Activated naive CD8-positive, alpha-beta T cell treated with anti-CD3 and anti-CD28 coated beads, Interleukin-2, amount 50 U/mL, for 16 hours (primary cell): ENCODE measurements at places on chromosomes 3 and 15.

- DNase-seq: no peak
Measured at GRCh38 chr3:37144806-37145205, 29.6 kb downstream of the LRRFIP2 start.

DNA sequence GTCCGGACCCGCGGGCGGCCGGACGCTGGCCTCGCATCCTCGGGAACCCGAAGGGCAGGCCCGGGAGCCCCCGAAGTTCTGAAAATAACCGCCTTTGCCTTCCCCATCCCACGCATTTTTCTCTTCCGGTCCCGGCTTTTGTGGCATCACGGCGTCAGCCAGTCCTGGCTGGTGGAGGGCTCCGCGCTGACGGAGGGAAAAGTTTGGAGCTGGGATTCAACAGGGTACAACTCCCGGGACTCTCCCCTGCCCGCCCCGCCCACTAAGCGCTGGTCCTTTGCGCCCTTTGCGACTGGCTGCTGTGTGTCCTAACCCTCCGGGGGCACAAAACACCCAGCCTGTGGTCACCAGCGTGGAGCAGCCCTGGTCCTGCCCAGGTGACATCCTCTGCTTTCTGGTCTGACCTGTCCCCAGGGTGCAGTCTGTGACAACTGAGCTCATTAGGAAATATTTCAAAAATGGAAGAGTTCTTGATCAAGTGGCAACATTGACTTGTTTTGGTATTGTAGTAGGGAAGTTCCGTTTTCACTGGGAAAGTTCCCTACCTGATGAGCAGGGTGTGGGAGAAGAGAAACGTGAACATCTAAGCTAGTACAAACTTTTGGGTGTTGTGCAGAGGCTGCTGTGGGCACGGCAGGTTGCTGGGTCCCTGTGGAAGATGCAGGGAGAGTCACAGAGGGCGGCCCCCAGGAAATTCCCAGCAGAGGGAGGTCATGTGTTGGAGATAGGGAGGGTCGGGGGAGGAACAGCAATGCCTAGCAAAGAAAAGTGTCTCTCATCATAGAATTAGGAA is 775 bp downstream of the ARNT2 start:
- no peak for DNase-seq

DNA sequence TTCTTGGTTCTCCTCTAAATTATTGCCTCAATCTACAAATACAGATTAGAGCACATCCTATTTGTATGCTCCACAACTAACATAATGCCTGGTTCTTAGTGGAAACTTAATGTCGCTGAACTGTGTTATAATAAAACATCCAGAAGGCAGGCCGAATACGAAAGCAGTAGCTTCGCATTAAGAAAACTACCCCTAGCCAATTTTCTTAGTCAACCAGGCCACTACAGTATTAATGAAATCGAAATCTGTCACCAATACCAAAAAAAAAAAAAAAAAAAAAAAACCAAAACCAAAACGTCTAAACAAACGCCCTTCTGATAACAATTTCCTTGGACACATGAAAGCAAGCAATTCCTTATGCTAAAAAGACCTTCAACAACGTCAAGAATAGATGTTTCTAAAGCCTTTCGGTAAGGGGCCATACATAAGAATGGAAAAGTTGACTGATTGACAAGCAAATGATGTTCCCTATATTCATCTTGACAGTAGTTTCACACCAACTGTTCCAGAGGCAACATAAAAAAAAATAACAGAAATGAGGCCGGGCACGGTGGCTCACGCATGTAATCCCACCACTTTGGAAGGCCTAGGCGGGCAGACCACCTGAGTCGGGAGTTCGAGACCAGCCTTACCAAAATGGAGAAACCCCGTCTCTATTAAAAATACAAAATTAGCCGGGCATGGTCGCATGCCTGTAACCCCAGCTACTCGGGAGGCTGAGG is 1.3 kb downstream of the DENND6A start:
- no peak for DNase-seq

- no peak for DNase-seq
Measured at GRCh38 chr3:115217678-115218451, 70.8 kb upstream of the ZBTB20 start.

GRCh38 chr3:49794431-49794830 is 5.2 kb downstream of the CDHR4 start:
- no peak for DNase-seq

GRCh38 chr3:147619921-147620560 is 210.9 kb downstream of the ZIC1 start:
- no peak for DNase-seq

- DNase-seq: no peak
Measured at GRCh38 chr3:43434431-43434830, 148.1 kb downstream of the SNRK start.

DNA sequence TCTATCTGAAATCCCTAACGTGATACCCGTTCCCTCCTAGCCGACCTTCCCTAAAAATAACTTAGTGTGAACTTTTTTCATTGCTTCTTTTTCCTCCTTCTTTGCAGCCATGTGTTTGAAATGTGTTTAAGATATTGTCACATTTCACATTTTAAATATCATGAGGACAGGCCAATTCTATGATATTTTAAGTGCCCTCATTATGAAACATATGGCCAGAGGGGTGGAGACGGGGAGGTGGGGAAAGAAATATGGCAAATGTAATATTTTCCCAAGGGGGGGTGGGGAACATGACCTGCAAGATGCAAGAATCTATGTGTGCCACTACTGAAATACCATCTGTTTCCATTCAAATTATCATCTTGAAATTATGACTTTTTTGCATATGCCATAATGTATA is 1039.2 kb downstream of the AGBL1 start:
- DNase-seq: no peak

DNA sequence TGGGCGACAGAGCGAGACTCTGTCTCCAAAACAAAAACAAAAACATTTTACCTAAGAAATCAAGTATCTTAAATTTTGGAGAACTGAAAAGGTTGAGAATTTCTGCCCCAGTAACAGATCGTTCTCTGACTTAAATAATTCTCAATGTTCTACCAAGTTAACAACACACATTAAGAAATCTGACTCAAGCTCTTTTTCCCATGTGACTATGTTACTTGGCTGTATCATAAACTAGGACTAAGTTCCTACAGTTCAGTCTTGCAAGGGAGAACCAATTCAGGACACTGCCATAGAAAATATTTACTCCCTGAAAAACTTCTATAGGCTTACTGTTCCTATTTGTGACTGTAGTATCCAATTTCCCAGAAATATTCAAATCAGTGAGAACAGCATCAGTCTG is 20.9 kb upstream of the USF3 start:
- no peak for DNase-seq

- no peak for DNase-seq
Measured at GRCh38 chr3:10855083-10855870, 39.2 kb downstream of the SLC6A11 start.

GRCh38 chr15:69482686-69483256 is 30.2 kb downstream of the RPLP1 start:
- DNase-seq: no peak

- no peak for DNase-seq
Measured at GRCh38 chr3:149162007-149162406, 32.6 kb downstream of the HPS3 start.

DNA sequence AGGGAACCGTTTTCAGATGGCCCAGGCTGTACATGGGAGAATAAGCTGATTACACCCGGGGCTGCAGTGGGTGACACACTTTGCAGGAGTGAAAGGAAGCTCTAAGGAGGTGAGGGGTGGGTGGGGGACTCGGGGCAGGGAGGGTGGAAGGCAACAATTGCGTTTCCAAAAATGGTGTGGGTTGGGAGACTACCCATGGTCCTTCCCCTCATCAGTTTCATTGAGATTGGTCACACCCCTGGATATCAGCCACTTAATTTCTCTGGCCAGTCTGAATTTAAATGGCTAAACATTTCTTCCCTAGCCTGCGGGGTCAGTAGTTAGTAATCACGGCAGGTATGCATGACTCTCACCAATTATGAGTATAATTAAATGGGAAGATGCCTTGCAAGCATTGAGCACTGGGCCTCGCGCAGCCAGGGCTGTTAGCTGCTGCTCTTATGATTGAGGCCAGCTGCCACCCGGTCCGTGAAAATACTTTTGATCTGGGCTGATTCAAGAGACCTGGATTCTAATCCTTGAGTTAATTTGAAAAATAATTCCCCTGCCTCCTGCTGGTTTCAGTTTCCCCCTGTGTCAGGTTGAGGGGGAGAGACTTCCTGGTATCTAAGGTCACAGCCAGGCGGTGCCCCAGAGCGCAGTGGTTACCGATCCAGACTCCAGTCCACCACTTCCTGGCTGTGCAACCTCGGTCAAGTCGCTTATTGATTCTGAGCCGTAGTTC is 23.3 kb downstream of the SLC6A6 start:
- DNase-seq: no peak

DNA sequence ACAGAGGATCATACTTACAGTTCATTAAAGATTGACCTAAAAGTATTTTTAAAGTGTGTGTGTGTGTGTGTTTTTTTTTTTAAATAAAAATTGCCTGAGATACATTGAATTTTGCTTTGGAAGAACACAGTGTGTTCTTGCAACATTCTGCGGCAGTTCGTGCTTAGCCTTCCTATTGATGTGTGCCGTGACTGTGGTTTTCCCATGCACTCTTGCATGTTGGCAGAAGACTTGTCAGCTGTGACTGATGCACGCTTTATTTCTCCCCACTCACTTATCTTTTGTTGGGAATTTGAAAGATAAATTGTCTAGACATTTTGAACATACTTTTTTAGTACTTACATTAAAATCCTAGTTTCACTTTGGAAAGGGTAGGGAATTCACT is 136.3 kb upstream of the LRRFIP2 start:
- no peak for DNase-seq

GRCh38 chr3:68953816-68954444 is 21.6 kb upstream of the TAFA4 start:
- no peak for DNase-seq

- DNase-seq: no peak
Measured at GRCh38 chr15:26864664-26865191, 2.1 kb upstream of the GABRA5 start.

- DNase-seq: no peak
Measured at GRCh38 chr3:16484984-16485383, 28.5 kb downstream of the RFTN1 start.

GRCh38 chr15:25527118-25527517 is 88.3 kb upstream of the UBE3A start:
- no peak for DNase-seq

- DNase-seq: no peak
Measured at GRCh38 chr3:96776818-96777217, 37.6 kb upstream of the EPHA6 start.

GRCh38 chr3:126859415-126860246 is 123.3 kb upstream of the PLXNA1 start:
- DNase-seq: no peak

DNA sequence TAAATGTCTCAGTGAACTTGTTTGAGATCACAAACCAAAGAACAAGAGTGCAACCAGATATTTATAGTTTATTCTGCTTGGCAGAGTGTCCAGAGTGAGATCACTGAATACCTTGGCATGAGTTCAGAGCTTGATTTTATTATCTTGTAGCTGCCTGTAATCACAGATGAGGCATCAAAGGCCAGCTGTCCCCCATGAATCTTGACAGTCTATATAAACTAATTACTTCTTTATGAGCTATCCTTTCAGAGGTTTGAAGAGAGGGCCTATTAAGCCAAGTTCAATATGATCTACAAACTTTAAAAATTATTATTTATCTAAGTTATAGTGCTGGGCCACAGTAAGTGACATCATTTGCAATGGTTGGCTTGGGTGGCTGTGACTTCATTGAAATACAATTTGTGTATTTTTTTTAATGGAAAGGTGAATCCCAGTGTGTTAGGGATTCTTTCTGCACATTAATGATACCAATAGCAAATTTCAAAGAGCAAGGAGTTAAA is 251.5 kb downstream of the CLSTN2 start:
- DNase-seq: no peak

- DNase-seq: no peak
Measured at GRCh38 chr15:67407786-67408185, 113.1 kb upstream of the C15orf61 start.

- no peak for DNase-seq
Measured at GRCh38 chr3:177378168-177378567, 180.9 kb upstream of the TBL1XR1 start.

DNA sequence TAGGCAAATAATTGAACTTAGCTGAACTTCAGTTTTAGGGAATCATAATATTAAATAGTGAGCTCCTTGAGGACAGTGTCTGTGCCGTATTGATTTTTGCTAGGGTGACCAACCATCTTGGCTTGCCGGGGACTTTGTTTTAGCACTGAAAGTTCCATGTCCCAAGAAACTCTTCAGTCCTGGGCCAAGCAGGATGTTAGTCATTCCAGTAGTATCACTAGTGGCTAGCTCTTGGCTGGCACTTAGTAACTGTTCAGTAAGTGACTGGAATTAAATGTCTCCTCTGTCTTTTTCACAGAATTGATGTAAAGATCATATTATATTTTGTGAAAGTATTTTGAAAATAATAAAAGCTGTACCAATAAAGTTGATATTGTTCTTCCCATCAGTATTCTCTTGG is 42.3 kb downstream of the RSRC1 start:
- no peak for DNase-seq

DNA sequence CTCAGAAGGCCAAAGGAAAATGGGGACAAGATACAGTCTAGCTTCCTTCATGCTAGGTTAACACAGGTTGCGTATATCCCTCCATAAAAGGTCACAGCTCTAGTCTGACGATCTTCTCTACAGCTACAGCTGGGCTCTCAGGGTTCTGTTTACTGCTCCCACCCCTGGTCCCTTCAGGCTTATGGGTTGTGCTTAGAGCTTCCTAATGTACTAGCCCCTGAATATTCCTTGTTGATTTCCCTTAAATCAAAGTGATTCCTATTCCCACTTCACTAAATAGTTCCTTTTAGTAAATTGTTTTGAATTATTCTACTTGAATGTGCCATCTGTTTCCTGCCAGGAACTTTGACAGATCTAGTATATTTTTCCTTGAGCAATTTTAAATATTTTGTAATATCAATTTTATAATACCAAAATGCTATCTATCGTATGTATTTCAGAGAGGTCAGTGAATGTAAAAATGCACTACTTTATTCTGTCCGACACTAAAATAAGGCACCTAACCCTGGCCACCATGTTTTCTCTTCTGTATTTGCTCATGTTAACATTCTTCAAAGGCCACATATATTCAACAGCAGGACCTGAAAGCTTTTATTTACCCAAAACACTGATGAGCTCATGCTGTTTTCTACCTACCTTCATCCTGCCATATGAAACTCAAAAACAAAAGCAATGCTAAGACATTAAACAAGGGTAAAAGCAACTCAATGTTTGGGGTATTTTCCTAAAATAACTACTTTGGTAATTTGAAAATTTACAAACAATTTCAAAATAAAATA is 92.8 kb upstream of the TGFBR2 start:
- DNase-seq: no peak

DNA sequence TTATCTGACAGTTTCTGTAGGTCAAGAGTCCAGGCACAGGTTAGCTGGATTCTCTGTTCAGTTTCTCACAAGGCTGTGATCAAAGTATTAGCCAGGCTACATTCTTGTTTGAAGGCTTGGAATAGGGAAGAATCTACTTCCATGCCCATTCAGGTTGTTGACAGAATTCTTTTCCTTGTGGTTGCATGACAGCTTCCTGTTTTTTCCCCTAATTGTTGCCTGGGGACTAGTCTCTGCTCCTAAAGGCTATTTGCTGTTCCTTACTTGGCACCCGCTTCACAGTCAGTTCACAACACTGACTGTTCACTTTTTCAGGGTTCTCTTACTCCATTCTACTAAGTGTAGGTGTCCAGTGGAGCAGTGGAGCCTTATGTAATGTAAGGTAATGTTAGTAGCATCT is 115.4 kb upstream of the GBE1 start:
- no peak for DNase-seq
